ENCODE measurements at places on chromosomes 4 and X. TPM values are rescaled to one million over a fixed set of nuclear protein-coding genes. Genes with fewer than 3 reads are reported as not detected.

DNA sequence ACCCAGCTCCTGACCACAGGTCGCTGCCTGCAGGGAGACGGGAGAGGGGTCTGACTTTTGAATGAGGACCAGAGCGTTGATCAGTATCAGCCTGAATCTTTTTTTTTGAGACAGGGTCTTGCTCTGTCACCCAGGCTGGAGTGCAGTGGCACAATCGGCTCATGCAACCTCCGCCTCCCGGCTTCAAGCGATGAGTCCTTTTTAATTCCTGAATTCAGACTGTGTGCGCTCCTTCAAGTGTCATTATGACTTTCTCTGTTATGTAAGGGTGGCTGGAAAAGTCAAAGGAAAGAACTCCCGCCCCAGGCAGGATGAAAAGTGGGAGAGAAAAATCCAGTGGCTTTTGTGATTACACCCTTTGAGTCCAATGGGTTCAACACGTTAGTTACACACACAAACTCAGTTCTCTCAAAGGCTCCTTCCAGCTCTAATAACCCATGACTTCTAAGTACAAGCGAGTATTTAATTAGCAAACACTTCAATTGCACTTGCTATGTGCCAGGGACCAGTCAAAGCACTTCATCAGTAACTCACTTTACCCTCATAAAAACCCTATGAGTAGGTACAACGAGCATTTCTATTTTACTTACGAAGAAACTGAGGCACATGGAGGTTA is 44.4 kb downstream of the PDHA1 start:
- DNase-seq, result no peak

GRCh38 chr4:103074744-103075434 is 1.7 kb downstream of the SLC9B2 start:
- no peak for DNase-seq

GRCh38 chr4:128950796-128951195 is 141.3 kb downstream of the JADE1 start:
- no peak for DNase-seq

DNA sequence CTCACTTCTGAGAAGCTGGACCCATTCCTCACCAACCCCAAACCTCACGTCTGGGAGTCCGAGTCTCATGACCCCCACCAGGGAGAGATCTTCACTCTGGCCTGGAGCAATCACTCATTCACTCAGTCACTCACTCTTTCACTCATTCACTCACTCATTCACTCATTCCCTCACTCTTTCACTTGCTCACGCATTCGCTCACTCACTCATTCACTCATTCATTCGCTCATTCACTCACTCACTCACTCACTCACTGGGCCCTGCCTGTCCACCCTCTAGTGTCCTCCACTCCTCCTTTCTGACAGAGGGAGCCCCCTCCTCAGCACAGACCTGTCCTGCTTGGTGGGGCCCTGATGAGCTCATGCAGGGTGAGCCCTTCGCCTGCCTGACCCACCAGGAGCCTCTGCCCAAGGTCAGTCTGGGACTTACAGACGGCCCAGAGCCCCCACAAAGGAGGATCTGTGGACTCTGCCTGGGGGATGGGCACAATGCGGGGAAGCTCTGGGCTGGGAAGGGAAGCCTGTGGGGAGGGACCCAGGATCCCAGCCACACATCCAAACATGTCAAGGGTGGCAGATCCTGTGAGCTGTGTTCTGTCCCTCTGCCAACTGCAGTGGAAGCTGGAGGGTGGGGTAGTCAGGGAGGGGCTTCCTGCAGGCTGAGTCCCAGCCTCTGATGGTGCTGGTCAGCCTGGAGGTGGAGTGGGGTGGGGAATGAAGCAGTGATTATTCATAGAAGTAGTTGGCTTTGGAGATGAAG is 18.5 kb downstream of the CPZ start:
- DNase-seq, result no peak

GRCh38 chr4:52372269-52372668 is 286.8 kb downstream of the USP46 start:
- DNase-seq, result no peak

DNA sequence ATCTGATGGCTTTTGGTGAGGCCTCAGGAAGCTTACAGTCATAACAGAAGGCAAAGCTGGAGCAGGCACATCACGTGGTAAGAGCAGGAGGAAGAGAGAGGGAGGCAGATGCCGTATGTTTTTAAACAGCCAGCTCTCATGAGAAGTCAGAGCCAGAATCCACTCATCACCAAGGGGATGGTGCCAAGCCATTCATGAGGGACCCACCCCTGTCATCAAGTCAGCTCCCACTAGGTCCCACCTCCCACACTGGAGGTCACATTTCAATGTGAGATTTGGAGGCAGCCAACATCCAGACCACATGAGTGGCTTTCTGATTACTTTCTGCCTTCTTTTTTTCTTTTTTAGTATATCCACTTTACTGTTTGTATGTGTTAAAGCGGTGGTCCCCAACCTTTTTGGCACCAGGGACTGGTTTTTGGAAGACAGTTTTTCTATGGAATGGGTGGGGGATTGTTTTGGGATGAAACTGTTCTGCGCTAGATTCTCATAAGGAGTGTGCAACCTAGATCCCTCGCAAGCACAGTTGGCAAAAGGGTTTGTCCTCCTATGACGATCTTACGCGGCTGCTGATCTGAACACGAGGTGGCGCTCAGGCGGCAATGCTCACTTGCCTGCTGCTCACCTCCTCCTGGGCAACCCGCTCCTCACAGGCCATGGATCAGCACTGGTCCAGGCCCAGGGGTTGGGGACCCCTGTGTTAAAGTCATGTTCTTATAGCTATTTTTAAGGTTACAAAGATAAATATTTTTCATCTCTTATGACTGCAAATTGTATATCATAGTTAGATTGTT is 61.7 kb downstream of the SLIT2 start:
- DNase-seq, result no peak

DNA sequence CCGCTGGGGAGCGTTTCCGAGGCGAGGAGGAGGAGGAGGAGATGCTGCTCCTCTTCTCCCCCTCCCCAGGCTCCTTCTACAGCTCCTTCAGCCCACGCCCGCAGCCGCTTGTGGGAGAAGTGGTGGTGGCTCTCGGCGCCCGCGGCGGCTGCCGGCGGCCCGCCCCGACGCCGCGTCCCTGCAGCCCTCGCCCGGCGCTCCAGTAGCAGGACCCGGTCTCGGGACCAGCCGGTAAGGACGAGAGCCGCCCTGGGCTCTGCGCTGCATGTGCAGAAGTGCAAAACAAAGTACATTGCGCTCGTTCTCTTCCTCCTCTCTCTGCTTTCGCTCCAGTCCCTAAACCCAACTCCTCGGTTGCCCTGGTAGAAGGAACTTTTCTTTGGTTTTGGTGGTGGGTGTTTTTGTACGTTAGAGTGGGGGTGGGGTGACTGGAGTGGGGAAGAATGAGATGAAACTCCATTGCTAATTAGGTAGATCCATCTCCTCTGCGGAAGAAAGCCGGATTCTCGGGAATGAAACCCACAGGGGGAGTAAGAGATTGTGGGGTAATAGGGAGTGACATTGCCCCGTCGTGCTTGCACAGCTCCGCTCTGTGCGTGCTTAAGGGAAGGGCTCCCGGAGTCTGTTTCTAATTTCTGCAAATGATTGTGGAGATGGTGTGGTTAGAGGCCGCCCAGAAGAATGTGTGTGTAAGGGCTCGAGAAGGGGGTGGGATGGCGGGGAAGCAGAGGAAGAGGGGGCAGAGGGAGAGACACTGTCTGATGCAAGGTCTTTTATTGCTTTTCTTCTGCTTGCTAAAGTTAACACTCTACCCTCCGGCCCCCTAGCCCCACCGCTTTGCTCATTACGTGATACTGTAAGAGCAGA is 677 bp downstream of the PTPN13 start:
- DNase-seq, result peak; percentile 40

DNA sequence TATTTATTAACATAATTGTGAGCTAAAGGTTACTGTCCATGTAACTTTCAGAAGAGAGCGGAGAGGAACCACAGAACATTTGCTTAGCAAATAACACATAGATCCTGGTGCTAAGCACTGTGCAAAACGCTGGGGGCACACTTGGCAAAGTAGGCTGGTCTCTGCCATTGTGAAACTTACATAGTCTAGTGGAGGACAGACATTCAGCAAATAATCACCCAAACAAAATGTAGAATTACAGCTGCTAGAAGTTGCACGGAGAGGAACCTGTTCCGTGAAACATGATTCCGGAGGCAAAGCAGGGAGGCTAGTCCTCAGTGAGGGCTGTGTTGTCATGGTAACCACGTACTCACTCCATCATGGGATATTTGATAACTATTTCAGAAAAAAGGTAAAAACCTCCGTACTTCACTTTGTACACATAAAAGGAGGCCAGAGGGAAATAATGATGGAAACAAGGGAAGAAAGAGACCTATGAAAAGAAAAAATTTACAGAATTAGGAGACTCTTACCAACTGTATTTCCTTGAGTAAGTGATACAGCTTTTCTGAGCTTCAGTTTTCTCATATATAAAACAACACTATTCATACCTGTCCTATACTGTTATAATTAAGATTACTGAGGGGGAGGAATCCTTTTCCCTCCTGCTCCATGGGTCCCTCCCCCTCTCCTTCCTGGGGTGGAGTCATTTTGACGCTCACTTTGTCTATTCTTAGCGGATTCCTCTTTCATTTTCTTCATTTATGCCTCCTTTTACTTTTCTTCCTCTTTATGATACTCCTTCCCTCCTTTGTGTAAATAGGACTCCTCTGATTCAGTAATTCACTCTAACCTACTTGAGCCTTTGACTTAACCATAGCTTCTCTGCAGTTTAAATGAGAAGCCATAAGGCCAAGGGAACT is 825 bp upstream of the RASGEF1B start:
- DNase-seq, result no peak

GRCh38 chr4:95000076-95000648 is 242.4 kb downstream of the BMPR1B start:
- DNase-seq, result no peak

GRCh38 chr4:41360921-41361793 is 104.4 kb downstream of the UCHL1 start:
- no peak for DNase-seq

DNA sequence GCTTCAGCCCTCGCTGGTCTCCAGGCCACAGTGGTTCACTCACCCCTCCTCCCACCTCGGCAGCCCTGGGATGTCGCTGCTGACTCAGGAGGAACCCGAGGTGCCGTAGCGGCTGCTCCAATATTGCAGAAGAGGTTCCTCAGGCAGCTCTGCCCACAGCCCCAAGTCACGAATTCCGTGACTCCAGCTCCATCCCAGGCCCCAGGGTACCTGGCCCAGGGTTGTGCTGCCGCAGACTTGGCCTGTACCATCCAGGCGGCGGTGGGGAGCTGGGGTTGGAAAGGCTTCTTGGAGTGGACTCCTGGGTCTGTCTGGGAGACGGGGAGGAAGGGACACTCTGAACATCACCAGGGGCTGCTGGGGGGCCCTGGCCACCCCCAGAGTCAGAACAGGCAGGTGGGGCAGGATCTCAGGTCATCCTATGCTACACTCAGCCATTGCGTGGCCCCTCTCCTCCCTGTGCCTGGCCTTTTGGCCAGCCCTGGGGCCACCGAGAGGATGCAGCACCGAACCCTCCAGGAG is 728 bp upstream of the HGFAC start:
- DNase-seq, result no peak

DNA sequence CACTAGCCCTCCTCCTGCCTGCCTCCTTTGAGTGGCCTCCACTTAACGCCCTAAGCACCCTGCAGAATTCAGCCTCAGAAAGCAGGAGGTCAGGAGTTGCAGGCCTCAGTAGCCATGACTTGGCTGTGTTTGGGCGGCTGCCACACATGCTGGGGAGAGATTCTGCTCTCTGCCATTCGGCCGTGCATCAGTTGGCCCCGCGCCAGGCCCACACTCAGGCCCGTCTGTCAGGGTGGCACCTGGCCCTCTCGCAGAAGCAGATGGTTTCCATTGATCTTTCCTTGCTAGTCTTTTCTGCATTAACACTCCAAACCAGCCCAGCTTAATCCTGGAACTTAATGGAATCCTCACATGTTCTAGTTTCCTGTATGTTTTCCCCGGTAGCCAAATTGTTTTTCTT is 30.7 kb upstream of the ATP6AP2 start:
- DNase-seq, result no peak

DNA sequence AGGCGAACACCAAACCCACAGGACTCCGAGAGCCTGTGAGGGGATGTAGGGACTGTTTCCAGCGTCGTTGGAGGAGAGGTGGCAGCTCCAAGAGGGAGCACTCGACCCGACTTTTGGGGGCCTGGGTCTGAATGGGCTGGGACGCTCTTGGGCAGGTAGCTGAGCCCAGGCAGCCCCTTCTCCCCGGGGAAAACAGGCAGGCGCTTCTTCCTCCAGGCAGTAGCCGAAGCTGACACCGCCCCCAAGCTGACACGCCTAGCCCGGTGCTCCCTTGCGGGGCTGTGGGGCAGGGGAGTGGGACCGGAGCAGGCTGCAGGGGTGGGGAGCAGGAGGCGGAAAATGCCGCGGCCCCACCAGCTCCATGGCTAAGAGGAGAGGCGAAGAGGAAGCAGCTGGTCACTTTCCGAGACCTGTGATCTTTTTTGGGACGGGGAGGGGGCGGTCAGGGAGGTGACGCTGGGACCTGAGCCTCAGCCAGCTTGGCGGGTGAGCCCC is 4.2 kb downstream of the NKX1-1 start:
- DNase-seq, result no peak

DNA sequence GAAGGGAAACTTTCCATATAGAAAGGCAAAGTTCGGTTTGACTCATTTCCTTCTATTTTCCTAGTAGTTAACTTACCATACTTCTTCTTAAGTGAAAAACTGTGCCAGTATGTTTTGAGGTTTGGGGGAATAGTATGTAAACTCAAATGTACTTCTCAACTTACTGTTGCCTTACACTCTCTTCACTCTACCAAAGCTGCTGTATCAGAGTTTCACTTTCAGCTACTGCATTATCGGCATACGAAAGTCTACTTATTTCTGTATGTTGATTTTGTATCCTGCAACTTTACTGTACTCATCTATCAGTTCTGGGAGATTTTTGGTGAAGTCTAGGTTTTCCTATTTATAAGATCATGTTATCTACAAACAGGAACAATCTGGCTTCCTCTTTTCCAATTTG is 932.7 kb downstream of the FAT4 start:
- no peak for DNase-seq

DNA sequence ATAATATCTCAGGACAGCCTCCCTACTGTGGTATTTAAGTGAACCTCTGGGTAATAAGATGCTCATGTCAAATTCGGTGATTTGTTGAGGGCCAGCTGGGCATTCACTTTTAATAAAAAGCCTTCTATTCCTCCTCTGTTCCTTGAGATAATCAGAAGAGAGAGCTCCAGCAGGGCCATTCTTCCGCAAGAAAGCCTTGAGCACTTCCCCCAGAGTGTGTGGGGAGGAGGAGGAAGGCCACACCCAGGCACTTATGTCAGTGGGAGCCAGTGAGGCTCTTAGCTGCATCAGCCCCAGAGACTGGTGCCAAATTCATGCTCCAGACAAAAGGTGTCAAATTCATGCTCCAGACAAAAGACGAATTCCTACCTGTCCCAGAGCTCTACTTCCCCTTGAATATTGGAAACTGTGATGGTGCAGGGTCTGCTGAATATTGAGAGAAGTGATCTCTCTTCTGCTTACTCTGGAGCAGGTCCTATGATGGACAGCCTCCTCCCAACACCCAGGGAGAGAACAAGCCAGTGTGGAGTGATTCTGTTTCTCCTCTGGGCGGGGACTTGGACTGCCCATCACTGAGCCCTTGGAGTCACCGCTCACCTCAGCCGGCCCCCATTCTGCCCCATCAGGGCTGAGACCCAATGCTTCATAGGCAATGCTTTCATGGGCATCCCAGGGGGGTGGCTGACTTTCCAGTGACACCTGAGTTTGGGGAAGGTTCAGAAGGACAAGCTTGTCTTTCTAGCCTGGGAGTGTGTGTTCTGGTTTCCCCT is 68.1 kb downstream of the FHDC1 start:
- no peak for DNase-seq

DMD gene
- 17.3 TPM for polyA plus RNA-seq

GABRQ gene
- 1.6 TPM for polyA plus RNA-seq

PNMA6F gene
- polyA plus RNA-seq, result 0.20 TPM

MAML3 gene
- polyA plus RNA-seq, result 16.2 TPM

NKX6-1 gene
- polyA plus RNA-seq, result not detected

CENPVL1 gene
- polyA plus RNA-seq, result not detected

SHROOM4 gene
- 17.4 TPM for polyA plus RNA-seq

AMOT gene
- 82.0 TPM for polyA plus RNA-seq

Data from renal cortex interstitium (tissue), 15 donors.